Activated B cell treated with CpG ODN at 0.5 μM for 24 hours (primary cell): ENCODE measurements at places on chromosomes 4 and X.

DNA sequence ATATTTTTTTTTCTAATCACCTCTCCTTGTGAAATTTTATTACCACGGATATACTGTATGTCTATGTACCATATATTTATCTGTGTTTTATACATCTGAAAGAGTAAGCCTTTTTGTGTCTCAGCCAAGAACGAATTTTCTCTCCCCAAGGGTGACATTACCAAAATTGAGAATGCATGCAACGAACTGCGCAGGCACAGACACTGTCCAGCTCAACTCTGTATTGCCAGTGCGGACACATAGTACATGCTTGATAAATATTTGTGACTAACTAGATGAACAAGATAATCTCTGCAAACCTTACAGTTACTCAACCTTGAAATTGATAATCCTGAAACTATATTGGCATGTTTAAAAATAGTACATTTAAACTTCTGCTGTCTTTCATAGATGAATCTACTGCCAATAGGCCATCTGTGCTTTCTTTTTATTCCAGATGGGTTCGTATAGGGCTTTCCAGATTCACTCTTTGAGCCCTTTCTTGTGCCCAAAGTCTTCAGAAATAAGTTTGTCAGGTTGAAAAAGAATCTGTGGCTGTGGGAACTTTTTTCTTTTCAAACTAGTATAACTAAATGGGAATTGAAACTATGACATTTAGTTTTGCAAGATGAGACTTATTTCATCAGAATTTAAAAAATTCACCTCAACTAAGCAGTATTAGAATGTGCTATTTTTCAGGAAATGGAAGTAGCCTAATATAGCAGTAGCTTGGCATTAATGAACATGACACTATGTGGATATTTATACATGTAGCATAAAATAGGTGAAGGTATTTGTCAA lies 38.9 kb downstream of the DTHD1 start:
- DNase-seq = no peak

DNA sequence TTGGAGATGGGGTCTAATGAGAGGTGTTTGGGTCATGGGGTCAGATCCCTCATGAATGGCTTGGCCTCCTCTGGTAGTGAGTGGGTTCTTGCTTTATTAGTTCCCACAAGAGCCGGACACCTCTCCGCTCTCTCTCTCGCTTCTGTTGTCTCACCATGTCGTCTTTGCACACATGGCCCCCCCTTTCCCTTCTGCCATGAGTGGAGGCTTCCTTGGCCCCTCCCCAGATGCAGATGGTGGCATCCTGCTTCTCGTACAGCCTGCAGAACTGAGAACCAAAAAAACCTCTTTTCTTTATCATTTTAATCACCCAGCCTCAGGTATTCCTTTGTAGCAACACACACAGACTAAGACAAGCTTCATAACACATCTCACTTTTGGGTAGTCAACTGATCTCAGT lies 49.6 kb upstream of the SPRY1 start:
- no peak for DNase-seq

- no peak for DNase-seq
Observed at GRCh38 chr4:10007436-10007740, 13.9 kb downstream of the SLC2A9 start.

DNA sequence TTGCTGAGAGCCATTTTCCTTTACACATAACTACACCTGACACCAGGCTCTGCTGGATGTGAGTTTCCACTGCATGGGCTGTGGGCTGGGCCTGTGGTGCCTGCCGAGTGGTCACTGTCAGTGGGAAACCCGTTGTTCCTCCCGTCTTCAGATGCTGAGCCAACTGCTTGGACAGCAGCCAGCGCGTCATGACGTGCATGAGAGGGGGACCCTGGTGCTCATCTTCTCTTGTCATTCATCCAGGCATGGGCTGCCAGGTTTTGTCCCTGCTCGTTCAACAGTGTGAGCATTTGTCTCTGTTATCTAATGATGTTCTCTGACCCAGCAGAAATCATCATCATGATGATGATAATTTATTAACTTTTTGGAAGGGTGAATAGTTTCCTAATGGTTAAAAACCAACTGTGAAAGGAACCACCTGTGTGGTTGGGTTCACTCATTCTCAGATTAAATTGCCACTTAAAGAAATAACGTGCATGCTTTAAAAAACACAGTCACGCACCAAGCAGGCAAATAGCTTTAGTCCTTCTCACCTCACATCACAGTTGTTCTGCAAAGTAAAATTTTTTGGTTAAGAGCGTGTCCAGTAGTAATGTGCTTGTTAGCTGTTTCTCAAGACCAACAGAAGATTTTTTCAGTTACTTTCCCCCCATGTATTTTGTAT lies 19.9 kb upstream of the CLDN34 start:
- DNase-seq = no peak

DNA sequence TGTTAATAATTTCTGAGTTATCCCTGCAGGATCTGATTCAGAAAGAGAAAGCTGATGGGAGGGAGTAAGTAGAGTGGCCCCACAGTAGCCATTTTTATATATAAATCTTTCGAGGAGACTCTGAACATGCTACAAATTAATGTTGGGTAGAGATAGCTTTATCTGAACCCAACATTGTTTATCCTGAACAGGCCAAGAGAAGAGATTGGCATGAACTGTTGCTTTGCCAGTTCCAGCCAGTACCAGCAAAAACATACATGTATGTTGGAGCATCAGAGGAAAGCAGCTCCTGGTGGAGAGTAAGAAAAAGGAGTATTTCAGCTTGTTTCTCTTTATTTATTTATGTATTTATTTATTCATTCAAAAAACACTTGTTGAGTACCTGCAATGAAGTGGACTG lies 1.6 kb downstream of the MAOA start:
- DNase-seq = no peak

DNA sequence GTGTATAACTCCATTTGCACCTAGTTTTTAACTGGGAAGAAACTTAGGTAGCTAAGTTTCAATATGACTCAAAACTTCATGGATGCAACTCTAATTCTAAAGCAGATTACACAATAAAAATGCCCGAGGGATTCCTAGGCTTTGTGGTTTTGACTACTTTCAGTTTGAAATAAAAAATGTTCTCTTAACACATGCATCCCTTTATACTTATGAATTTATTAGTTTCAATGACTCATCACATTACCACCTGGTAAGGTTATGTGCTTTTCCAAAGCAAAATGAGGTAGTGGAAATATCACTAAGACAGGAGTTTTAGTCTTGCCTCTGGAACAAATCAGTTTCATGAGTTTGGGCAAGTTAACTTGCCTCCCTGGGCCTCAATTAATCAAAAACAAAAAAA lies 125.5 kb downstream of the OPHN1 start:
- no peak for DNase-seq

DNA sequence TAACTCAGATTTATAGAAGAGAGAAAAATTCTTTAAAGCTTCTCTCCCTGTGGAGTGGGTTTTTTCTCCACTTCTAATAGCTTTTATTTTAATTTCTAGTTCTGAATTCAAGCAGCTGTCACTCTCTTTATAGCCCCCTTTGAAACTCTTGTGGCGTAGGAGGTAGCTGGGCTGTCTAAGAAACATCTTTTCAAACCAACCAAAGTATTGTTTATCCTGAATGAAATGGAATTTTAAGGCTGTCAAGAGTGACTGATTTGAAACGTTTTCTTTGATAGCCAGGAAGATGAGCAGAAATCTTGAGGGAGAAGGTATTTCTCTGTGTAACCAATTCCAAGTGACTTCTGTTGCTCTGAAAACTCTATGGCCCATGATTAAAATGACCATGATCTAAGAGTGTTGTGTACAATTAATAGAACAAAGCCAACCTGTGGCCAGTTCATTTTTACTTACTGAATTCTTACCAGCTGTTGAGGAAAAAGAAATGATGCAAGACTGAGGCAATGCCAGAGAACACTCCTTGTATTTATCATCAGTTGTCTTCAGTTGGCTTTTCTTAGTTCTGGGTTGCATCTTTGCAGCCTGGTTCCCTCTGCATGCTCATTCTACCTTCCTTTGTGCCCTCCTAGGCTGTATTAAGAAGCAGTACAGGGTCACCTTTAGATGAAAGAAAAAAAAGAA lies 298.4 kb downstream of the ARHGAP10 start:
- no peak for DNase-seq

- DNase-seq = no peak
Observed at GRCh38 chrX:31547816-31548215, 476.0 kb upstream of the FTHL17 start.

DNA sequence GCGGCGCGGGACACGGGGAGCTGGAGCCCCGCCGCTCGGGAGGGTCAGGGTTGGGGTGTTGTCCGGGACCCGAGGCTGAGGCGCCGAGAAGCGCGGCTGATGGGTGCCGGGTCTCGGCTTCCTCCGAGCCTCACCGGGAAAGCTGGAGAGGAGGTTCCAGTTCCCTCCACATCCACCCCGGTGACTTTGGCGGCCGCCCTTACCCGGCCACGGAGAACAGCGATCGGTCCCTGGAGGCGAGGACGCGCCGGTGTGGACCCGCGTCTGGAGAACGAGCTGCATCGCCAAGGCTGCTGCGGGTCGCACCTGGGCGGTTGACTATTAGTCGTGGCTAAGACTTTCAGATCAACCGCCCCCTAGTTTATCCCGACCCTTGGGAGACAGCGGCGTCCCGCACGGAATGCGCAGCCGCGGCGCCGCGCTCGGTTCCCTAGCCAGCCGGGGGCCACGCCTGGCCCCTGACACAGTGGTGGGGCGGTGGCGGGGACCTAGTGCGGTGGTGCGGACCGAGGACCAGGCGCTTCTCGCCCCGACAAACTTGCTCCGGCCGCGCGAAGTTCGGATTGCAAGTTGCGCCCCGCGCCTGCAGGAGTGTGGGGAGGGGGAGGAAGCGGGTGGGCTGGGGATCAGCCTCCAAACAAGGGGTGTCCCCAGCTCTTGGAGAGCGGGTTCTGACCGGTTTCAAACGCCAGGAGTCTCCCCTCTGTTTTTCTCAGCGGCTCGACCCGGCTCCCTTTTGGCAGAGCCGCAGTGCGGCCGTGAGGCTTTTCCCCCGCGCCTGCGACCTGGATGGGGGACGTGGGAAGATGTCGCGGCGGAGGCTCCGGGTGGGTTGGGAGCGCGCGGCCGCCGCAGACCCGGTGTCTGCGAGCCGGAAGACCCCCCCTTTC lies 568 bp downstream of the FHDC1 start:
- DNase-seq = peak; percentile 34

GRCh38 chr4:68905598-68905938 lies 46.0 kb downstream of the UGT2A3 start:
- no peak for DNase-seq

- DNase-seq = no peak
Observed at GRCh38 chr4:26093551-26093950, 179.5 kb downstream of the SMIM20 start.

DNA sequence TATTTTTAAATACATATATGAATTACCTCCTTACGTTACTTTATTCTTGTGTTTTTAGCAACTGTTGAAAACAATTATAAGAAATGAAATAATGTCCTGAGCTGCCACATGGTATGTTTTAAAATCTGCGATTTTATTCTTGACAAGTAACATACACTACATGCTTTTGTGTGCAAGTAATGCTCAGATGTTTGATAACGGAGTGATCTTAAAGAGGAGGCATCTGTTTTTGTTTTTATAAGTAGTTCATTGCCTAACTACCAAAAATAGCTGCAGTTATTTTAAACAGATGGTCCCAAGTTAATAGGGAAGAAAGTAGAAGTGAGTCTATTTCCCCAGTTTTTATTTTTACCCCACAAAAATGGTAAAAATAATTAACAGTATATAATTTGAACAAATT lies 55.2 kb downstream of the GAB1 start:
- no peak for DNase-seq

DNA sequence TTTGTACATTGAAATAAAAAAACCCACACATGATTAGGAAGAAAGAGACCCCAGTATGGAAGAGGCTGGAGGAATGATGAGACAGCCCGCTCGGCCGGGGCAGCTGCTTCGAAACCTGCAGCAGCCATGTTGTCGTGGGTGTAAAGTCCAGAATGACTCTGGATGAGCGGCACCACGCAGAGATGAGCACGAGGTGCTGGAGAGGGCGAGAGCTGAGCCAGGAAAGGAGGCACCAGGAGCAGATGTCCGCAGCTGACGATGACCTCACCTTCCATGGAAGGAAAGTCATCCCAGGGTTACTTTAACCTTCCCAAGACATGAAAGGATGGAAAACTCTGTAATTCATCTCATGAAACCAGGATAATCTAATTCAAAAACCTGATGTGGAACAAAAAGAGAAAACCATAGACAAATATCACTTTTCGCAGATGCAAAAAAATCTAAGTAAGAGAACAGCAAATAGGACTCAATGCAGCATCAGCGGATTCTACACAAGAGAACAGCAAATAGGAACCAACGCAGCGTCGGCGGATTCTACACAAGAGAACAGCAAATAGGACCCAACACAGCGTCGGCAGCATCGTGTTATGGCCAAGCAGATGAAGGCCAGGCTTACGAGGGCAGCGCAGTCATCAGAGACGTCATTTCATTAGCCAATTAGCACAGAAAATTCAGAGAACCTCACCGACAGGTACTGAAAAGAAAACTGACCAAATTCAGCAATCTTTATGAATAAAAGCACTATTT lies 25.9 kb upstream of the SPON2 start:
- no peak for DNase-seq

- no peak for DNase-seq
Observed at GRCh38 chr4:108107729-108108382, 60.9 kb downstream of the LEF1 start.

- no peak for DNase-seq
Observed at GRCh38 chr4:39987485-39987884, 9.8 kb upstream of the PDS5A start.

DNA sequence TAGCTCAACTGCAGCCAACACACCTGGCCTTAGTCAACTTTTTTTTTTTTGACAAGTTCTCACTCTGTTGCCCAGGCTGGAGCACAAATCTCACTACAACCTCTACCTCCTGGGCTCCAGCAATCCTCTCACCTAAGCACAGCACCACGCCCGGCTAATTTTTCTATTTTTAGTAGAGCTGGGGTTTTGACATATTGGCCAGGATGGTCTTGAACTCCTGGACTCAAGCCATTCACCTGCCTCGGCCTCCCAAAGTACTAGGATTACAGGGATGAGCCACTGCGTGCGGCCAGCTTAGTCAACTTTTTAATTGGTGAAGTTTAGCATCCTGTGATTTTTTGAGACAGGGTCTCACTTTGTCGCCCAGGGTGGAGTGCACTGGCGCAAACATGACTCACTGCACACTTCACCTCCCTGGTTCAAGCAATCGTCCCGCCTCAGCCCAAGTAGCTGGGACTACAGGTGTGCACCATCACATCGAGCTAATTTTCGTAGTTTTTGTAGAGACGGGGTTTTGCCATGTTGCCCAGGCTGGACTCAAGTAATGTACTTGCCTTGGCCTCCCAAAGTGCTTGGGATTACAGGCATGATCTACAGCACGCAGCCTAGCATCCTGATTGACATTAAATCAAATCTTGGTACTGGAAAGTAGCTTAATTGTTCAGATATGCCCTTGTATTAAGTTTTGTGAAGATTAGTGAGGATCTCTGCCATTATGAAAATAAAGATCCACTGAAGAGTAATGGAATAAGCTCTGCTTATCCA lies 8.3 kb downstream of the HNRNPDL start:
- no peak for DNase-seq

DNA sequence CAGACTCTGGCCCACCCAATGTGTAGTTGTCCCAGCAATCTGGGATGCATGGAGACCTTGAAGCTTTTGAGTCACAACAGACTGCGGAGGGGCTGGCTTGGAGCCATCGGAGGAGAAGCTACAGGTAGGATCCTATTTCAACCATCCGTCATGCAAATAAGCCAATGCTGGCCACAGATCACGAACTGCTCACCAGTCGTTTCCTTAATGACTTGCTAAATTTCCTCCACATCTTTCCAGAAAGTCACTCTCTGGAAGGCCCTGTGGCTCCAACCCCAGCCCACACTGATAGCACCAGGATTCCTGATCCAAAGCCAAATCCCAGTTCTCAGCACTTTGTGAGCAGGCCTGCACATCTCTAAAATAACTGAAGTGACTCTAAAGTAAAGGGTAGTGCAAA lies 321.3 kb downstream of the RAB28 start:
- DNase-seq = no peak
